A172 (cell line): ENCODE measurements at places on chromosomes 5 and 9.

- no peak for DNase-seq
Observed at GRCh38 chr9:24881361-24881760, 335.7 kb upstream of the IZUMO3 start.

GRCh38 chr5:128014578-128014977 lies 69.0 kb upstream of the SLC12A2 start:
- DNase-seq = no peak

DNA sequence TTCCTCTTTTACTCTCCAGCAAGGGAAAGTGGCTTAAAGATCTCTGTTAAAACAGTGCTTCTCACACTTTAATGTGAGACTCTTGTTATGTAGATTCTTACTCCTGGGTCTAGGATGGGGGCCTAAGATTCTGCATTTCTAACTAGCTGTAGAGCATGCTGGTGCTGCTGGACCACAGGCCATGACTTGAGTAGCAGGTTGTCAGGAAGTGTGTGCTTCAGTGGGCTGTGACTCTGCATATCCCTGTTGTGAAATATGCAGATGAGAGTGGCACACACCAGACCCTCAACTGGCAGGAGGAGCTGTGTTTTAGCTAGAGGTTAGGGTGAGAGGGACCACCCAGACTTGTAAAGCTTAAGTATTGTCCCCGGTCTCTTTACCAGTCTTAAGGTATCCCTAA lies 191.1 kb upstream of the DMRT1 start:
- no peak for DNase-seq

DNA sequence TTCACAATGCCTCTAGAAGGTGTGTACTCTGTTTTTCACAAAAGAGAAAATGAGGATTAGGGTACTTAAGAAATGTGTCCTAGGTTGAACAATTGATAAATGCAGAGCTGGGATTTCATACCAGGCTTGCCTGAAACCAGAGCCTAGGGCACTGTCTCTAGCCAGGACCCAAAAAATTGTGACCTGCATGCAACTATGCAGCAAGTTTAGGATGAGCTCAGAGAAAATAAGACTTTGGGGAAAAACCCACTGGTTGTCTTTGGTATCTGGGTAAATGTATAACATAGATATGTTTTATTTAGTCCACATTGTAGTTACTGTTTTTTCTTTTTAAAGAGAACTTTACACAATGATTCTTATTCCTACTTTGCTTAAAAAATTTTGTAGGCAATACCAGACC lies 177.1 kb upstream of the SEMA6A start:
- no peak for DNase-seq

- no peak for DNase-seq
Observed at GRCh38 chr9:126953041-126953809, 38.6 kb downstream of the RALGPS1 start.

DNA sequence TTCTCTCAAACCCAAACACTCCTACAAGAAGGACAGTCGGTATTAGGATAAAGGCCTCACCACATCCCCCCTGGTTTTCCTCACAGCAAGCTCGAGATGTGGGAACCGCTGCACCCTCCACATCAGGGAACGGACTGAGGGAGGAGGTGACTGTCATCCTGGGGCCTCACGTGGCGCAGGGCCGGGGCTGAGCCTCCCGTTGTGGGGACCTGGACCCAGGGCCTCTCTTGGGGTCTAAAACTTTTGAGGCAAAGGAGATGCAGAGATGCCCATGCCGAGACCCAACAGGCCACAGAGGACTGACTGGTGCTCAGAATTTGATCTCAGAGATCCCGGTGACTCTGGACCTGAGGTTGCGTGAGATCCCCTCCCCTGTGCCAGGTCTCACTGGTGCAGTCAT lies 72.7 kb downstream of the MRPL36 start:
- no peak for DNase-seq

- DNase-seq = peak; percentile 69
Observed at GRCh38 chr9:35664531-35665470, at the start of gene ARHGEF39. Gene ARHGEF39, minus strand, starts transcription at chr9:35665195. Its CDS starts 26 bp downstream, at chr9:35665169.

DNA sequence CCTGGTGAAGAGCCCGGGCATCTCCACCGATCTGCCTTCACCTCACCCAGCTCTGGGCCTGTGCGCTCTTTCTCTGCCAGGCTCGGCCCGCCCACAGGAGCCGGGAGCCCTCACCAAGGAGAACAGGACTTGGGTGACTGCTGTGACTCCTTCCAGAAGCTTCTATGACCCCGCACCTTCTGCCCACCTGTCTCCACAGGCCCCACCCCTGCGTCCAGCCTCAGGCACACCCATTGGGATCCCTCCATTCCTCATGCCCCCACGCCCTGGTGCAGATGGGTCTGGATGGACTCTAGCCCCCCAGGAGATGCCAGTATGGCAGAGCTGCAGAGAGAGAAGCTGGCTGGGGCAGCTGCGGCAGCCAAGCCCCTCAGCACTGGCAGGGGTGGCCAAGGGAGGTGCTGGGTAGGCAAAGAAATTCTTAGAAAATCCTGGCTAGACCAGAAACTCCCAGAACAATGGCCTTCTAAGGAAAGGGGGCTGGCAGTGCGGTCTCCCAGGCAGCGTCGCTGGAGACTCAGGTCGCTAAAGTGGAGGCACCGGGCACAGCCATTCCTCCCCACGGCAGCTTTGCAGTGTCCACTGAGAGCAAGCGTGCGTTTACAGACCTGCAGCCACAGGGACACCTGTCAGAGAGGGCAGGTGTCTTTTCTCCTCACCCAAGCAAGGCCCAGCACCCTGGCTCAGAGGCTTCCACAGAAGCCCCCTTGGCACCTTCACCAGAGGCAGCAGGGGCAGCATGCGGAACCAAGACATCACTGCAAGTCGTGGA lies 17.3 kb downstream of the LPCAT1 start:
- DNase-seq = no peak

GRCh38 chr9:76557674-76558225 lies 98.8 kb downstream of the GCNT1 start:
- peak; percentile 43 for DNase-seq

- peak; percentile 40 for DNase-seq
Observed at GRCh38 chr5:95417971-95418370, 26.8 kb downstream of the FAM81B start.

DNA sequence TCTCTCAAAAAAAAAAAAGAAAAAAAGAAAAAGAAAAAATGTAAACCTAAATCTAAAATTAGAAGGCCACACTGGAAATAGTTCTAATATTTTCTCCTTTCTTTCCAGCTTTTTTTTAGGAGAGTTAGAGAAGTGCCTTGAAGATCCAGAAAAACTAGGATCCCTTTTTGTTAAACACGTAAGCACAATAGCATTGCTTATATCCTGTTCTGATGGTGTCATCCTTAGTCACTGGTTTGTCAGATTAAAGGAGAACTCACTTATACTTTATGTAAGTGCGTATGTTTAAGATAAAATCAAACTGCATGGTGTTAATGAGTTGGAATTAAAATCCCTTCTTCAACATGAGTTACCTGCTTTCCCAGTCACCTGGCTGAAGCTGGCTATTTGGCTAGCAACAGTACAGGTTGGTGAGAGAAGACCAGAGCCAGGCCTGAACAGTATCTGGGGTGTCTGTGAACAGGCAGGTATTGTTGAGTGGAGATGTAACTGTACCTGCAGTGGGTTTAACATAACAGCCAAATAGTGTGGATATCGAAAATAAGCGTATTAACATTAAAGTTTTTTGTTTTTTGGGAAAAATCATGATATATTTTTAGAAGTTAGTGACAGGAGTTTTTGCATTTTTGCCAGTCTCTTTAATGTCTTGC lies 104.7 kb upstream of the OTULINL start:
- peak; percentile 59 for DNase-seq

GRCh38 chr5:57280853-57281252 lies 107.0 kb downstream of the GPBP1 start:
- no peak for DNase-seq

- no peak for DNase-seq
Observed at GRCh38 chr5:109750463-109750862, 60.7 kb downstream of the MAN2A1 start.

DNA sequence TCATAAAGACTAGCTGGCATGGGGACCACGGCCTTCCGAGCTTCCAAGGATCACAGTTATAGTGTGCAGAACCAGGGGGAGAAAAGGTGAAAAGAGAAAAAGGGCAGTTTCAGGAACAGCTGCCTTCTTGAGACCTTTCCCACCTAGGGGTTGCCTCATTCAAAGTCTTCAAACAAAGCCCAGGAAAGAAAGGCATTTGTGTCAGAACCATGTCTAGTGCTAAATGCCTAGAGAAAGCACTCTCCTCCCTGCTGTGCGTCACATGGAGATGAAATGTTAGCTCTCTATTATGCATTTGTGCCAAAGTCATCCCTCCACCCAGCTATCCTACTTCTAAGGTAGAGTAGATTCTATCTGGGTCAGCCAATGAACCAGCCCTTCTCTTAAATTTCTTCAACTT lies 1037.3 kb upstream of the WWC1 start:
- DNase-seq = no peak

GRCh38 chr9:137348769-137349470 lies 46.8 kb upstream of the NRARP start:
- DNase-seq = no peak
